NB4 (cell line): ENCODE measurements at places on chromosomes 5 and 9.

DNA sequence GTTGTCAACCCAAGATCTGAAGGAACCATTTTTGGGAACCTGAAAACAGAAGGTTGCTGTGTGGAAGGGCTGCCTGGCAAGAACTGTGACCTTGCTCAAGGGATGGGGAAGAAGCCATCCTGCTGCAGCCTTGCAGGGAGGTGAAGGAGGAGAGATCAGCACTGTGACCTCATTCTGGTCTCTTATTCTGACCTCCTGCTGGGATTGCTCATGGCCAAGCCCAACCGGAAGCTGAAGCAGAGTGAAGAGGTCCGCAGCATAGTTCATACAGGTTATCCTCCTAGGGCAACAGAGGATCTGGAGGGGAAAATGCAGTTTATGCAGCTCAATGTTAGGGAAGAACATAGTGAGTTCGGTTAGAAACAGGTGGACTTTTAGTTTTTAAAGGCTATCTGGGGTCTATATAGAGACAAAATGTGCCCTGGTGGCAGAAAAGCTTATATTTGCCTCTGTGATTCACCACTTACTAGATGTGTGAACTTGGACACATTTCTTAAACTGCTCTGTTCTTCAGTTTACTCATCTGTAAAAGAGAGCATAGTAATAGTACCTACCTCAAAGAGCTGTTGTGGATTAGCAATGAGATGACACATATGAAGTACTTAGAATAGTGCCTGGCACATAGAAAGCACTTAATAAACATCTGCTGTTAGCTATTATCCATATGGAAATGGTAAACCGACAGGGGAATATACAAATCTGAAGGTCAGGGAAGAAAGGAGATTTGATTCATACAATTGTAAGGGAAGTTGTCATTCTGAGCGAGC, 57.9 kb upstream of the BNC2 start:
- DNase-seq, result peak; percentile 86

DNA sequence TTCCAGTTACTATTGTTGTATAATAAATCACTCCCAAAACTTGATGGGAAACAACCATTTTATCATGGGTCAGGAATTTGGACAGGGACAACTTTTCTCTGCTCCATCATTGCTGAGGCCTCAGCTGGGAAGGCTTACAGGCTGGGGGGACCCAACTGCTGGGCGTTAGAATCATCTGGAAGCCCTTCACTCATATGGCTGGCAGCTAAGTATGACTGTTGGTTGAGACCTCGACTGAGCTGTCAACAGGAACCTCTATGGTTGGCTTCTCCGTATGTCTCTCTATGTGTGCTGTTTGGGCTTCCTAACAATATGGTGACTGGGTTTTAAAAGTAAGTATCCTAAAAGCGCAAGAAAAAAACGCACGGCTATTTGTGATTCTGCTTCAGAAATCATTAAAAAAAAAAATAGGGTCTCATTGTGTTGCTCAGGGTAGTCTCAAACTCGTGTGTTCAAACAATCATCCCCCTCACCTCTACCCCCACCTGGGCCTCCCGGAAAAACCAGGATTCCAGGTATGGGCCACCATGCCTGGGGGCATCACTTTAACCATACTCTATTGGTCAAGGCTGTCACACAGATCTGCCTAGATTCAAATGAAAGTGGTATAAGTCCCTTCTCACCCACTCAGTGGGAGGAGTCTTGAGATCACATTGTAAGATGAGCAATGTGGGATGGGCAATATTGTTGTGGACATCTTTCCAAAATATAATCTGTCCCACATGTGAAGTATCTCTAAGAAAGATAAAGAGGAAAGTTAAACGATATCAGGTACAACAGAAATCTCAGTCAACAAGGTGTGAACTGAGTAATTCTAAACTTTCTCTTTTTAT, 15.2 kb downstream of the FNBP1 start:
- no peak for DNase-seq

GRCh38 chr9:37034305-37034937, 353 bp upstream of the PAX5 start:
- DNase-seq, result peak; percentile 67

DNA sequence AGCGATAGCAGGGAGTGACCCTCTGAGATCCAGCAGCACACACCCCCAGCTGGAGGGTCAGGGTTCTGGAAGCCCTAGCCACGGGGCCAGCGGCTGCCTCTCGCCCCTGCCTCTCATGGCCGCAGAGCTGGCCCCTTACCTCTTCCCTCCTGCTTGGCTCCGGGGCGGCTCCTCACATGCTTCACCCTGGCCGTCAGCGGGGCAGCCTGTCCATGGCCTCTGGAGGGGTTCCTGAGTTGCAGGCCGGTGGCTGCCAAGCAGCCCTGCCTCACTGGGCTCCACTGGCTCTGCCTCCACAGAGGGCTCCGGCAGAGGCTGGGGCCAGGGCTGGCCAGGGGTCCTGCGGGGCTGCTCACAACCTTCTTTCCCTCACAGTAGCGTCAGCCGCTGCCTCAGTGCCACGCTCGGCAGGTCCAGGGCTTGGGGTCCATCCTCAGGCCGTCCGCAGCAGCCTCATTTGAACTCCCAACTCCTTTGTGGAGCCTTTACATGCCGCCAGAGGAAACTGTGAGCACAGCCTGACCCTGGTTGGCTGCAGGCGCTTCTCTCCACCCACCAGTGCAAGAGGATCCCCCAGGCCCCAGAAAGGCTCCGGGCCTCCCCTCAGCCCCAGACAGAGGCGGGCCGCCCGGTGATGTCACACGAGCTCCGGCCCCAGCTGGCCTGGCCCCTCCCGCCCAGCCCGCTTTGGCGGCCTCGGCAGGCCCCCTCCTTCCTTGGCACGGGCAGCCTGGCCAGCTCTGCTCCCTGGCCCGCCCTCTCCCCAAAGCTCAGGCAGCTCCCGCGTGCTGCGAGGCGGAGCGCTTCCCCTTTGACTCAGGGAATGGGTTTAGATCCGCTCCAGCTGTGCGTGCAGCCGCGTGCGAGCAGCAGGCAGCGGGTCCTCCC, at the start of gene ANGPTL2:
Gene ANGPTL2, minus strand, starts transcription at position 460 of the 888 bp plus-strand sequence. CDS start 13,904 bp downstream, outside the sequence.
- DNase-seq, result peak; percentile 88

DNA sequence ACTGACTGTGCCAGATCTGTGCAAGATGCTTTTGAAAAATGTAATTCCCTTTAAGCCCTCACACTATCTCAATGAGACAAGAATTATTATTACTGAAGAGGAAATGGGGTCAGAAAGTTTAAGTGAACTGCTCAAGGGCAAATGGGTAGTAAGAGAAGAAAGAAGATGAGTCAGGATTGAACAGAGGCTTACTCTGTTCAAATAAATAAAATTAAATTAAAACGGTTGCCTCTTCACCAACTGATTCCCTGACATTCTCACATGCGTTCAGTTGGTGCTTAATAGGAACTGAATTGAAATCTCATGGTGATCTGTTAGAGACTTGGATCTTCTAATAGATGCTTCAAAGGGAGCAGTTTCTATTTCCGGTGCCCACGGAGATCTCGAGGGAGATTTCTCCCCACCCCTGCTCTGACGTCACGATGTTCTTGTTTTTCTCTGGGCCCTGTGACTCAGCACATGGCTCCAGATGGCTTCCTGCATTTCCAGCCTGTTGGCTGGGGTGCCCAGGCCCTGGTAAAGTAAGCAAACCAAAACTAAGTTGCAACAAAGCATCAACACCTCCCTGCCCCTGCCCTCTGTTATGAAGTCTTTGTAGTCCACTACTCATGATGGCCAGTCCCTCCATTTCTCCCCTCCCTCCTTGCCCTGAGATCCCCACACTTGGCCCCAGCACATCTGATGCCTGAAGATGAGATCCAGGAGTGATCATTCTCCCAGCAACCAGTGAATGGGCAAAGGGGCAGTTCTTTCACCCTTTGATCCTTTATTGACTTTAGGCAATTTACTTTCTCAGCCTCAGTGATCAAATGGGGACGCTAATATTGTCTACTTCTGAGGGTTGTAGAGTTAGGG, 106.1 kb upstream of the CPEB4 start:
- peak; percentile 87 for DNase-seq

DNA sequence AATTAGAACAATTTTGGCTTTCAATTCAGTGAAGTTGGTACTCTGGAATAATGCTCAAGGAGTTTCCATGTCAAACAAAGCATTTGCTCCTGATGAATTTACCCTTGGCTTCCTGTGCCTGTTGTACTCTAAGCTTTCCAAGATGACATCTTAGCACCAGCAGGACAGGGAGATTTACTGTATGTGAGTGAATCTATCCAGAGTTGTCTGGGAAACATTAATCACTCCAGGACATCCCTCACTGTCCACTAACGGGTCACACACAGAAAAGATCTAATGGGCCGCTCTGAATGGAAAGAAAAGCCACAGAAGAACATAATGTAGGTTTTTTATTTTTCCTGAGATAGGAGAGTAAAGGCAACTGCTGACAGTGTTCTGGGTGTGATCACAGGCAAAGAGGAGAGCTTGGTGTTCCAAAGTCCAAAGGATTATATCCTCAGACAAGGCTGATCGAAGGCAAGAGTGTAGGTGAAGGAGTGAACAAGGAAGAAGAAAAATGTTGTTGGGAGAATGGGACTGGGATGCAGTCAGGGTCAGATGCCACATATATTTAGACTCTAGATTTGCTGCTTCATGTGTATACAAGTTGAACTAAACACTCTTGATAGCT, 167.7 kb upstream of the RPS23 start:
- no peak for DNase-seq
